ENCODE measurements at places on chromosomes 4 and X. TPM values are rescaled to one million over a fixed set of nuclear protein-coding genes. Genes with fewer than 3 reads are reported as not detected.

Gene DAPP1
- 1.2 TPM for polyA plus RNA-seq

- DNase-seq = no peak
Measured at GRCh38 chrX:57232658-57233360, 53.7 kb upstream of the FAAH2 start.

DNA sequence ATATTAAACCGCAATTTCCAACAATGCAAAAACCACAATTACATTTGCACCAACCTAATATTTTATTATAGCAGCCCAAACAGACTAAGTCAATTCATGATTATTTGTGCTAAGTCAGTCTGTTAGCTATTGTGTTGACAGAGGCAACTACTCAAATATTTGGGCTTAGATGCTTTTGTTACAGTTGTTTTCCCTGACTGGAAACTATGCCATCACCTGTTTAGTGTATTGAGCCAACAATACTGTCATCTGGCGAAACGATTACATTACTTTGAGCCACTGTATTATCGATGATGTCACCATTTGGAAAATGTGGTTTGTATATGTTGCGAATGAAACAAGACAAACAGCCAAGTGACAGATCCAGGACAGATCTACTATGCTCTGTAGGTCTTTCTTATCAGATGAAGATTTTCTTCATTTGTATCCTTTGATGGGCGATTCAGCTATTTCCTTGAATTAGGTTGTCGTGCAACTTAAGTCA is 38.7 kb upstream of the INTS6L start:
- DNase-seq = no peak

DNA sequence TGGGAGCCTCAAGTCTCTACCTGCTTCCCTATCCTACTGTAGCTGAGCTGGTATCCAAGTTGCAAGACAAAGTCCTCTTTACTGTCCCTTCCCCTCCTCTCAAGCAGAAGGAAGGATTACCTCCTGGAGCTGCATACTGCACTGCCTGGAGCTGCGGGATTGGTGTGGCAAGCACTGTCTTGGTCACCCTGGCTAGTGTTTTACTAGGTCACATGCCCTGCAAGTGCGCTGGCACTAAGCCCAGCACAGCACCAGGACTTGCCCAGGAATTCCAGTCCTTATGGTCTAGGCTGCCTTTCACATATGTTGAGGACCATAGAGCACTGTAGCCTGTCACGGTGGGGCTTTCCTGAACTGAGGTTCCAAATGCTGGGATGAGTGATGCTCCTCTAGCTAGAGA is 227.3 kb upstream of the ZC4H2 start:
- no peak for DNase-seq

Gene FAM9C
- polyA plus RNA-seq = 0.37 TPM

Gene PDGFRA
- 184 TPM for polyA plus RNA-seq

Gene DUX4
- not detected for polyA plus RNA-seq

Gene TCP11X2
- polyA plus RNA-seq = 2.2 TPM

- no peak for DNase-seq
Measured at GRCh38 chr4:176745902-176746301, 46.8 kb downstream of the VEGFC start.

DNA sequence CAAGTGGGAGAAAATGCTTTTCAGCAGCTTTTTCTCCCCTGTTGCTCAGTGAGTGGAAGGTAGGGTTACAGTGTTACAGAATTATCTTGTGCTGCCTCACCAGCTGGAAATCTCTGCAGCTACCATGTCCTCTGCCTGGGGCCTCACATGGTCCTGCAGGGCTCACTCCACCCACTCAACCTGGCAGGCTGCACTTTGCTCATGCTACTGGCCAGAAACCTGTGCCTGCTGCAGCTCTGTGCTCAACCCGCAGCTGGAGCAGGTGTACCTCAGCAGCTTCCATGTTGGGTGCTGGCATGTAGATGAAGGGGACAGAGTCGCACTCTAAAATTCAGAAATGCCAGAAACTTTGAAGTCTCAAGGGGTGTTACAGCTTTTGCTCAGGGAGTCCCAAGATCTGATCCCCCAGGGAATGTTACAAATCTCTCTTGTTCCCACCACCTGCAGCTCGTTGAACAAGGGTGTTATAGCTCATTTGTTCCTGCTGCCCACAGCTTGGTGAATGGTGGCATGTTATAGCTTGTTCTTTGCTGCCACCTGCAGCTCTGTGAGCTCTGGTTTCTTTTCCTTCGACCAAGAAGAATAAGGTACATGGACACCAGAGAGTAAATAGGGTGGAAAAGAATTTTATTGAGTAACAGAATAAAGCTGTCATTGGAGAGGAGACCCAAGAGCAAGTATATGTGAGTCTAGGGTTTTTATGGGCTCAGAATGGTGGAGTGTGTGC is 845.8 kb downstream of the TECRL start:
- no peak for DNase-seq

DNA sequence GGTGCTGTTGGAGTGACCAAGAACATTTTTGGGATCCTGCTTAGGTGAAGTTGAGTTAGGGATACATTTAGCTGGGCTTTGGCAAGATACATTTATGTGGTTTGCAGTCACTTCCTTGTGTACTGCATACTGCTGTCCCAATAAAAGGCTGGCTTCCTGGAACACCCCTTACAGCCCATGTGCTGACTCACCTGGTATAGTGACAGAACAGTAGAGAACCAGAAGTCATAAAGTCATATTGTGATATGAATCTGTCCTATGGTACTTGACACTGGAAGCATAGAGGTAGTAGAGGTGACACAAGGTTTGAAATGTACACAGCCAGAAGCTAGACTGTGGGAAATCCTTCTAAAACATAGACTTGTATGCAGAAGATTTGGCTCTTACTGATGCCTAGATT is 55.3 kb upstream of the SLC25A43 start:
- no peak for DNase-seq

Gene BEND4
- polyA plus RNA-seq = 0.96 TPM

Gene CSAG2
- not detected for polyA plus RNA-seq

Gene HS6ST2
- 25.2 TPM for polyA plus RNA-seq

Gene MGARP
- 0.55 TPM for polyA plus RNA-seq

Gene PRR32
- polyA plus RNA-seq = not detected

Gene ALB
- 2.2 TPM for polyA plus RNA-seq

- no peak for DNase-seq
Measured at GRCh38 chr4:74278490-74278889, 29.8 kb upstream of the EPGN start.

- DNase-seq = no peak
Measured at GRCh38 chrX:35098419-35098818, 155.8 kb downstream of the FAM47B start.

DNA sequence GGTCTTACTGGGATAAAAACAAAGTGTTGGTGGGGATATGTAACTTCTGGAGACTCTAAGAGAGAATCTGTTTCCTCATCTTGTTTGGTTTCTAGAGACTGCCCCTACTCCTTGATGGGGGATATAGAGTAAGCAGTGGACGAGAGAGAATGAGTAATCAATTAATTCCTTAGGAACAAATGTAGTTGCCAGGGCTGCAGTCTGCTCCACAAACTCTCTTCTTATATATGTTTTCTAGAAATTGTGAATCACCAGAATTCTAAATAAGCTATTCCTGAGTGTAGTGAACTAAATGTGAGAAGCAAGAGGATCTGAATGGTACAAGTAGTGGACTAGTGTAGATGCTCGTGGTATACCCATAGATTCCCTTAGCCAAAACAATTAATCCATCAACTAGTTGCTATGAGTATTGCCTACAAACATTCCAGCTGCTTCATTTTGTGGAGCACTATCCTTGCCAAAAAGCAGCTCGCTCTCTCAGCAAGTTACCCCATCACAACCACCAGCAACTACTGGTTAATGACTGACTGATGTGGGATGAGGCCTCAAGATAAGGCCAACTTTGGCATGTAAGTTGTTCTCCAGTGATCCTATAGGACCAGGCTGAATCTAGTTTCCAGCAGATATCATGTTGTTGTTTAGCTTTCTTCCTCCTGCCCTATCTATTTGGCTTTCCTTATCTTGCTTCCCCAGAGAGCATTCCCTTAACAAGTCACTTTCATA is 273.0 kb downstream of the SLC7A11 start:
- no peak for DNase-seq

Gene CLDN2
- 56.8 TPM for polyA plus RNA-seq

DNA sequence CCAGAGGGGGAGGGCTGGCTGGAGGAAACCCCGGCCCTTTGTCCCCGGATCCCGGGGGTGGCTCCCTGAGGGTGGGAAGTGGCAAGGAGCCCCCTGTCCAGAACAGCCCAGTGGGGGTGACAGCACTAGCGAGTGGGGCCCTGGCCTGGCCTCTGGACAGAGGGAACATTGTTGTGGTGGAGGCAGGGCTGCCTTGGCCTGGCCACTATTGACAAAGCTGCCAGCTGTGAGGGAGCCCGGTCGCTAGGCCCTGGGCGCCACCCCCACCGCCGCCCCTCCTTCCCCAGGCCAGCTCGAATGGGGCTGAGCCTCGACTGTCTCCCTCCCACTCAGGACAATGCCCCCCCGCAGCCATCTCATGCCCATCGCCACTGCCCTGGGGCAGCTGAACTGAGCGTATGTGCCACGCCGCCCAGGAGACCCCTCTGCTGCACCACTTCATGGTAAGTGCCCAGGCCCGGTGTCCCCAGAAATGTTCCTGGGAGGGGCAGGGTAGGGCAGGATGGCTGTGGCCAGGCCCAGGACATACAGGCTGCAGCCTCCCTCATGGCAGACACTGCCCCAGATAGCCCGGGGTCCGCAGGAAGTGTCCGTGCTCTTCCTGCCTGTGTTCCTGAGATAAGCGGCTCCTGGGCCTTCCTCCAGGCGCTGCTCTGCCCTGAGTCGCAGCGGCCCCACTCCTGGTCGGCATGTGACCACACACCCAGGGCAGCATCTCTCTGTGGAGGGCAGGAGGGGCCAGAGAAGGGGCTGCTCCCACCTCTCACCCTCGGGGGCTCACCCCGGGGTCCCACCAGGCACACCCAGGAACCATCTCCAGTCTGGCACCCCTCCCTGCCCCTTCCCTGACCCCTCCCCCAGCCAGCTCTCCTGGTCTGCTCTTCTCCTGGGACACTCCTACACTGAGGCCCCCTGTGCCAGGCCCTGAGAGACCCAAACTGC is 1.4 kb downstream of the PLXNB3 start:
- no peak for DNase-seq

GRCh38 chrX:6980981-6981380 is 166.5 kb upstream of the STS start:
- DNase-seq = no peak

DNA sequence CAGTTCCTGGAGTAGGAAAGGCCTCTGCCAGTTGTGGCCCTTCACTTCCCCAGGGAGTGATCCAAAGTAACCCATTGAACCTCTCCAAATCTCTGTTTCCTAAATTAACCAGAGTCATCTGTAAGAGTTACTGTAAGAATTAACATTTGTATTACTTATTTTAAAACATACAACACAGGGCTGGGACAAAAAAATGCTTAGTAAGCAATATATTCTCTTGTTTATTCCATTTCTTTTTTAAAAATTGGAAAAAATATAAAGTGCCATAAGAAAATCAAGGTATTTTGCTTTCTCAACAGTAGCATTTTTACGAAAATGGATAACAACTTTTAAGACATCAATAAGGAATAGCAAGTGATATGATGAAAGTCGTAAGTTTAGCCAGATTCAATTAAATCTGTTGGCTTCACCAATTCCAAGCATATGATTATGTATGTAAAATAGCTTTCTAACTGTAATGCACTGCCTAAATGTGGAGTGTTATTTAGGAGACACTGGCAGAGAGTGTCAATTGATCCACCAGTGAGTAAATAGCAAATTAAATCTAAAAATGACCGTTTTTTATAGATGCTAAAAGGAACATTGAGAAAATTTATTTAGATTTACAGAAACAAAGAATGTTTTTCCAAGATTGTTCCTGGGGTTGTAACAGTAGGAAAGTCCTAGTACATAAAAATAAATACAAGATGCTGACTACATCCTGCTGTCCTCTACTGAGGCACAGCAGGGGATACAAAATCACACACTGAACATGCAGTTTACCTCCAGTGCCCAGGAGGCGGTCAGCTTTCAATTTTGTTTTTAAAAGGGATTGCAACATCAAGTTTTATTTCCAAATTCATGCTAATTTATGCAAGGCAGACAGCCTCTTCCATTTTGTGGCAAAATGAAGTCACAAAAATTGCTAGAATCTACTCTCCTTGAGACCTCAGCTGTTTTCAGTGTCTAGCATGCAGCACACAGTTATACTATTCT is 53.7 kb downstream of the GPM6A start:
- DNase-seq = no peak

GRCh38 chr4:116665716-116666115 is 419.7 kb downstream of the TRAM1L1 start:
- DNase-seq = no peak

Gene OCRL
- 30.7 TPM for polyA plus RNA-seq
